ENCODE measurements at places on chromosomes 7 and 10.

DNA sequence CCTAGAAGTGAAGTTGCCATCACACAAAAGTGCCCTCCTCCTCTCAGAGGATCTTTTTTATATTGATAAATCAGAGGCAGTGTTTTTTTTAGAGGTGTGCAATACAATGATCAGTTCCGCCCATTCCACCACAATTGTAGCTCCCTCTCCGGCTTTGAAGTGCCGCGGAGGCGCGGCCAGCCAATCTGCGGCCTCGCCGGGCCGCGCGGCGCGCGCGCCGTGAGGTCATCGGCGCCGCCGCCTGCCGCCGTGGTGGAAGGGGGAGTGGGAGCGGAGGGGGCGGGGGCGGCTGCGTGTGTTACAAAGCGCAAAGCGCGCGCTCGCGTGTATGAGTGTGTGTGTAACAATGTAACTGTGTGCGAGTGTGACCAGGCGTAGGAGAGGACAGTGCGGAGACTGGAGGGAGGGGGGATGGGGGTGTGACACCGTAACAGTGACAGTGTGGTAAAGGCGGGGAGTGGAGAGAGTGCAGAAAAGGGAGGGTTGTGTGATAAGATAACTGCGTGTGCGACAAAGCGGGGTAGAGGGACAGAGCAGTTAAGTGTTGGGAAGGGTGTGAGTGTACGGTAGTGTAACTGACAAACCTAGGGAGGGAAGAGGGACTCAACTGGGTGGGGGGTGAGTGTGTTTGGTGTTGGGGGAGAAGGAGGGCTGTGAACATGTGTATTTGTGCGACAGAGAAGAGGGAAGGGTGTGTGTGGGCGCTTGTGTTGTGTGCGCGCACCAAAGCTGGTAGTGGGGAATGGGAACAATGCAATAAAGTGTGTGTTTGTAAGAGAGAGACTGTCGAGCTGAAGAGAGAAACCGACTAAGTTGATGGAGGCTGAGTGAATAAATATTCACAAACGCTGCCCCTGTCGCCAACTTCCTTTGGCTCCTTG lies at the start of gene SP8:
SP8 (minus strand) TSS at position 108 of the 881 bp plus-strand sequence; CDS start at position 20, 88 bp downstream.
- peak; percentile 37 for DNase-seq

GRCh38 chr10:103676851-103677417 lies 178.4 kb downstream of the SH3PXD2A start:
- DNase-seq = no peak

DNA sequence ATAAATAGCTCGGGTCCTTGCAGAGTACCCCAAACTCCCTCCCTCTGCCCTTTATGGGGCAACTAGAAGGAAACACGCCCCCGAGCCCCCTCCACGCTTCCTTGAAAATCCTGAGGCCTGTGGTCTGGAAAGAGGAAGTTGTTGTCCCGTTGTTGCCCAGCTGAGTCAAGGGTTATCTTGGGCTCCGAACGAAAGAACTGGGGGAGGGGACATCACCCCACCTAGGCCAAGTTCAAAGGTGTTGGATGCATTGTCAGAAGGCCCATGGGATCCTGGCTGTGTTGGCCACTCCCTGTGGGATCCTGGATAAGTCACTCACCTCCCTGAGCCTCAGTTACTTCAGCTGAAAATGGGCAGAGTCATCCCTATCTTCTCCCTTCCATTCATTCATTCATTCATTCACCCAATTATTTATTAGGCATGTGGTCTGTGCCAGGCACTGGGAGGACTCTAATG lies at the start of gene CCL24:
CCL24 (minus strand) TSS at position 26 of the 456 bp plus-strand sequence. CDS start 91 bp downstream, outside the sequence.
- DNase-seq = no peak

- no peak for DNase-seq
Observed at GRCh38 chr10:5658871-5659618, 7.3 kb downstream of the ASB13 start.

- no peak for DNase-seq
Observed at GRCh38 chr10:112783351-112784021, 166.6 kb upstream of the TCF7L2 start.

DNA sequence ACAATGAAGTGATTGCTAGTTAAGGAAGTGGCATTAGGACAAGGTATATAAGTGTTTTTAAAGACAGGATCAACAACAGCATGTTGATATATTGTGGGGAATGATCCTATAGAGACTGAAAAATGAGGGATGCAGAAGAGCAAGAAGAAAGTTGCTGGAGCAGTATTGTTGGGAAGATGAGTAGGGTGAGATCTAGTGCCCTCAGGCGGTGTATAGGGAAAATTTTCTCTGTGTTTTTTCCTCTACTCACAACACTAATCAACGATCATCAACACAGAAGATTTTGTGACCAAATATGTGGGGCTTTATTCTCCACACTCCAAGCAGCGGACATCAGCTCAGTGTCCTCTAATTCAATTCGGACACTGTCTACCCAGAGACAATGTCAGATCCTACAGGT lies 9.6 kb upstream of the PTTG1IP2 start:
- no peak for DNase-seq

- no peak for DNase-seq
Observed at GRCh38 chr7:28183627-28184026, 3.0 kb upstream of the JAZF1 start.

DNA sequence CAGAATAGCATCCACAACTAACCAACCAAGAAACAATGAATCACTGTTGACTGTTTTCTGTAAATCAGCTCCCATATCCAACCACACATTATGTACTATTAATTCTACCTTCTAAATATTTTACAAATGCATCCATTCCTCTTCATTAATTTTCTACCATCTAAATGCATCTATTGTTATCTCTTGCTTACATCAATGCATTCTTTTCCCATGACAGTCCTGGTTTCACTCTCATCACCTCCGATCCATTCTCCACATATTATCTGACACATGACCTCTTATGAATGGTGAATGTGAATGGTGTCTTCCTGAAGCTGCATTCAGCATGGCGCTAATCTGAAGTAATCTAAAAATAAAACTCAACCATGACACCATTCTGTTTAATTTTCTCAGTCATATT lies 153.8 kb upstream of the CALCR start:
- DNase-seq = no peak

GRCh38 chr7:145957160-145957890 lies 159.3 kb upstream of the CNTNAP2 start:
- DNase-seq = no peak

DNA sequence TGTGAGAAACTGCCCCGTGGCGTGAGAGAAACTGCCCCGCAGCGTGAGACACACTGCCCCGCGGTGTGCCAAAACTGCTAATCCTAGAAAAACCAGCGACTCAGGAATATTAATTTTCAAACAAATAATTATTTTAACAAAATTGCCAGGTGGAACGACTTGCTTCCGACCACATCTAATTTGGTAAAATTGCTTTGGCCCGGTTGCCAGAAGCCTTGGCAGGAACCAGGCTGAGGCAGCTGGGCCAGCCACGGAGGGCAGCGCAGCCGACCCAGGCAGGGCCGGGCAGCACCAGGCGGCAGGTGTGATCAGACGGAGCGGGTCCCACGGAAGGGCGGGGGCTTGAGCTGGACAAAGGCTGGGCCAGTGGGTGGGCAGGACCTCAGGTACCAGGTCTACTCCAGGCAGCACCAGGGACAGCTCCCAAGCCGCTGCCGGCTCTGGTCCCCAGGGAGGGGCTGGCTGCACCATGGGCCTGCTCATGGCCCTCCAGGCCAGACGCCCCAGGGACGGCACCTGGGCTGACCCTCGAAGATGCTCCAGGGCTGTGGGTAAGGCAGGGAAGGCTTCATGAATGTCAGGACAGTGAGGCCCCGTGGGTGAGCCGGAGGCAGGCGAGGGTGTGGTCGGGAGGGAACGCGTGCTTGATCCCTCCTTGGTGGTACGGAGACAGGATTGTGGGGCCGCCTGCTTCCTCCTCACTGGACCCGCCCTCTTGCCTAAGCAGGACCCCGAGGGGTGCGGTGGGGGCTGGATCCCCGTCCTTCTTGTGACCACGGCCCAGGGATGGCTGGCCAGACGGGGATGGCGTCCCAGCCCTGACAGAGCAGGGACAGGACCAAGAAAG lies 7.7 kb upstream of the ADGRA1 start:
- no peak for DNase-seq

- no peak for DNase-seq
Observed at GRCh38 chr7:97693586-97693985, 38.3 kb upstream of the TAC1 start.

- DNase-seq = no peak
Observed at GRCh38 chr10:75191821-75192568, 18.6 kb upstream of the VDAC2 start.

- DNase-seq = no peak
Observed at GRCh38 chr10:122494833-122495232, 33.5 kb downstream of the HTRA1 start.

- no peak for DNase-seq
Observed at GRCh38 chr10:109837384-109837783, 85.9 kb downstream of the XPNPEP1 start.

- DNase-seq = no peak
Observed at GRCh38 chr10:6648894-6649720, 69.0 kb upstream of the PRKCQ start.

DNA sequence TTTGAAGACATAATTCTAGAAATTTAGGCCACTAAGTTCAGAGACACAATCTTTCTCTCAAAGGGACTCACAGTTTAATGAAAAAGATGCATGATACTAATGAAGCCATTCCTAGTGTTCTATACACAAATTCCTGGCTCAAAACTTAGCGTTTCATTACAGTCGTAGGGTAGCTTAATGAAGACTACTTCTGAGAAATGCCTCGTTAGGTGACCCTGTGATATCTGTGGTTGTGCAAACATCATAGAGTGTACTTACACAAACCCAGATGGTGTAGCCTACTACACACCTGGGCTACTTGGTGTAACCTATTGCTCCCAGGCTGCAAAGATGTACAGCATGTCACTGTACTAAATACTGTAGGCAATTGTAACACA lies 488 bp upstream of the CHCHD3 start:
- no peak for DNase-seq

- no peak for DNase-seq
Observed at GRCh38 chr7:69896121-69896520, 297.8 kb downstream of the AUTS2 start.

GRCh38 chr7:104206841-104207240 lies 972 bp downstream of the ORC5 start:
- DNase-seq = no peak

GRCh38 chr10:124715439-124715838 lies 28.7 kb downstream of the FAM53B start:
- DNase-seq = no peak

DNA sequence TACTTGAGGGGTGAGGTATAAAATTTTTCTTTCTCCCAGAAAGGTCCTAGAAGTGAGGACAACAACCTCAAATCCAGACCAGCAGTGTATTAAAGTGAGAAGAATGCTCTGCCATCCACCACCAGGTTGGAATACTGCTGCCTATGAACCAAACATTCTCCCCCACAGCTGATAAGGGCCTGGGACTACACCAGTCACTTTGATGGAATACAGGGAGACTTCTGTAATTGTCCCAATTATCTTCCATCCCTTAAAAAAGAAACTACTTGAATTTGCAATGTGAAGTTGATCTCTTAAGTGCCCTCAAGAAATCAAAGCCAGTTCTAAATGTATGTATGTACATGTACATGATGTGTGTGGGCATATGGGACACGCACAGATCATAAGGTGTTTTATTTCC lies 3.0 kb downstream of the TBX20 start:
- DNase-seq = no peak

GRCh38 chr7:137820677-137821420 lies 25.9 kb downstream of the DGKI start:
- DNase-seq = no peak

DNA sequence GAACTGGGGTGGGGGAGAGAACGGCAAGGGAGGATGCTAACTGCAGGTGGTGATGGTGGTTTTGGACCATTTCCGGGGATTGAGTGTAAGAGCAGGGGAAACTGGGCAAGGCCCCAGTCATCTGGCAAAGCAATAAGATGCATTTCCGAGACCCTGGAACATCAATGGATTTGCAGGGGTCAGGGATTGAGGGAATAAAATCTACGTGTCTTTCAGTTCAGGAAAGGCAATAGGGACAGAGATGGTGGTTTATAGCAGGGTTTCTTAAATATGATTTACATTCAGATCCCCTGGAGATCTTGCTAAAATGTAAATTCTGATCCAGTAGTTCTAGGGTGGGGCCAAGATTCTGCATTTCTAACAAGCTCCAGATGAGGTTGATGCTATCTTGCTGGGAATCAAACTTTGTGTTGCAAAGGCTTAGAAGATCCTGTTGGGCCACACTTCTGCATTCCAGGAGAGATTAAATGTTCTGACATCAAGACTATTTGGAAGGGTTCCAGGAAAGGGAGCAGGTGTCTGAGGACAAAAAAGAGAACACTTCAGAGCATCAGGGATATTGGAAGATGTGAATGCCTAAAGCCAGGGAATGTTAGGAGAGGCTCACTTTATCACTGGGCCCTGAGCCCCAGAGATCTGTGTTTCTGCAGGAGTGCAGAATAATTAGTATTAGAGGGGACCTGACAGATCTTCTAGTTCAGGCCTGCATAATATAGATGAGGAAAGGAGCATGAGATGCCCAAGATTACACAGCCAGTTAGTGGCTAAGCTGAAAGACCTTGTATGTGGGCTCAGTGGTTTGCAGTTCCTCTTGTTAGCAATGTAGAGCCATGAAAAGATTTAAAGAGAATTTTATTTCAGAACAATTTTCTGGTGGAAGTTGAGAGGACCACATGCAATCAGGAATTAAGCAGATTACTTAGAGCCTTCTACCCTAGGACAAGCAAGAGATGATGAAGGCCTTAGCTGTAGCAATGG lies 32.4 kb downstream of the BLNK start:
- no peak for DNase-seq

- no peak for DNase-seq
Observed at GRCh38 chr10:30227481-30227880, 121.6 kb downstream of the MTPAP start.
